ENCODE measurements at places on chromosomes 7 and 10.
A peak's percentile ranks its signal among the peaks of the same experiment; 100 is the strongest.

DNA sequence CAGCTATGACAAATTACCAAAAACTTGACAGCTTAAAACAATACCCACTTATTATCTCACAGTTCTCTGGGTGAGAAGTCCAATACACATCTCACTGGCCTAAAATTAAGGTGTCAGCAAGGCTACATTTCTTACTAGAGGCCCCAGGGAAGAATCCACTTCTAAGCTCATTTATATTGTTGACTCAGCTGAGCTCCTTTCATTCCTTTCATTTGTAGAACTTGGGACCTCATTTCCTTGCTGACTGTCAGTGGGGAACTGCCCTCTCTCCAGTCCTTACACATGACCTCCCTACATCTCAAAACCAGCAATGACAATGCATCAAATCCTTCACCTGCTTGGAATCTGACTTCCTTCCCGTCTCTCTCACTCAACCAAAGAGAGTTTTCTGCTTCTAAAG, 240.3 kb downstream of the IPMK start:
- no peak for DNase-seq

- DNase-seq = no peak
Measured at GRCh38 chr10:60234551-60234950, 155.1 kb downstream of the ANK3 start.

DNA sequence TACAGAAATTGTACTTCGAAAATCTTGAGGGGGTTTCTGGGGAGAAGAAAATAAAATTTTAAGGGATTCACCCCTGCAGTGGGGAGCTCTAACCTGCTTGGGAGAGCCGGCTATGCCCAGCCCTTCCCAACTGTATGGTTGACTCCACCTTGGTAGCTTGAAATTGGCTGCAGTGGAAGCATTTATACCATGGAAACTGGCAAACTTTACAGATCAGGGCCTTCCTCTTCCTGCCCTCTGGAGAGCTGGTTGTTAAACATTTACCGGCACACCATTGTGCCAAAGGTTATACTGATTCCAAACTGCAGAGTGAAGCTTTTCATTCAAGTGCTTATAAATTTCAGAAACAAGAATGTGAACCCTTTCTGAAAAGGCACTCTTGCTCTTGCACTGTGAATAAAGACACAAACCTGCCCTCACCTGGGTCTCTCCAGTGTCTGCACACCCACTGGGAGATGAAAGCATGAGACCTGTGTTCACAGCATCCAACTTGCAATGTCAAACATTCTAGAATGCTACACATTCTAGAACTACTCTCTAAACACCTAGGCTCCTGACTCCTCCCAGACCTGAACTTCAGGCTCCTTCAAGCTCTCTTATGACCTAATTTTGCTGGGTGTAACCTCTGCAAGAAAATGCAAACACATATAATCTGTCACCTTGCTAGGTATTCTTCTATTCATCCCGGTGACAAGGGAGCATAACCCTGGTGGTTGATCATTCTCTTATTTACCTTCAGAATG, 44.7 kb downstream of the ABLIM1 start:
- no peak for DNase-seq

DNA sequence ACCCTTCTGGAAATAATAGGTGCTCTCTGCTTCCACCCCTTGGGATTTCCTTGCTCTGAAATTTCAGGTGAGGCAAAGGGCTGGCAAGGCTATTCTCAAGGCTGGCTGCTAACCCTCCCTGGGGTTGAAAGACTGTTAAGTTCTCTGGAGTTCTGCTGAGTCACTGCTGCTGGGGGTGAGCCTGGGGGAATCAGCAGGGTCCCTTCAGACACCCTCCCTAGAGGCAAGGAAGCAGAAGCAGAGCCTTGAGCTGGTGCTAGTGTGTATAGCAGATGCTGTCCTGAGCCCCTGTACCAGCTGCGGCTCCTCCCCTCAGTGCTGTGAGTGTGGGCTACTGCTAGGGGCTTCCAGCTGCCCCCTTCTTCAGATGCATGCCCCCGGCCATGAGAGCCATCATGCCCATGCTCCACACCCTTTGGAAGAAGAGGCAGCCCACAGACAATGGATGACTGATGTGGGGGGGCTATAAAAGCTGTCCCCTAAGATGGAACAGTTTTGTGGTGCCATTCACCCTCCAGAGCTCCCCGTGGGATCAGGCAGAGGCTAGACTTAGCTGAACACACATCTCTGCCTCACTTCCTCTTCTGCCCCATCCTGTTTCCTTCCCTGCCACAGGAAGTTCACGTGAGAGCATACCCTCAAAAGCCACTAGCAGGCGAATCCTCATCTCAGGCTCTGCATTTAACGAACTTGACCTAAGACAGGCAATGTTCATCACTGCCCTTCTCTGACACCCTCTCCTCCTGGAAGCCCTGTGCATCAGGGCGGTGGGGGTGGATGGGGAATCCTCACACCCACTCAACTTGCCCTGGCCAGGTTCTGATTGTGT, 91.8 kb downstream of the SH3PXD2A start:
- peak; percentile 37 for DNase-seq

GRCh38 chr10:4656576-4657194, 169.3 kb upstream of the AKR1E2 start:
- peak; percentile 57 for DNase-seq

GRCh38 chr10:126454045-126454751, 65.9 kb upstream of the ADAM12 start:
- no peak for DNase-seq

- no peak for DNase-seq
Measured at GRCh38 chr7:149780636-149781419, 7.4 kb upstream of the ZNF467 start.

DNA sequence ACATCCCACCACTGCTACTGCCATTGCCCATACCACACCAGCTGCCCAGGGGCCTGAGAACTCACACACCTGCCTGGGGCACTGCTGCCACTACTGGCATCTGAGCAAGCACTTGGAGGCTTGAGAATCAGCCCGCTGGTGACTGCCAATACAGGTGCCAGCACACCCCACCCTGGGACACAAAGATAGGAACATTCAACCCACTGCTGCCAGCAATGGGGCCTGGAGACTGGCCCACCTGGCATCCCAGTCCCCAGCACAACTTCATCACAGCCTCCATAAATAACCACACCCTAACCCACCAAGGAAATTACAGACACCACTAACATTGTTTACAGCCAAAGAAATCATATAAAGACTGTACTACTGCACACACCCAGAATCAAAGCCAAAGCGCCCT, 115.9 kb downstream of the SLC16A9 start:
- no peak for DNase-seq

DNA sequence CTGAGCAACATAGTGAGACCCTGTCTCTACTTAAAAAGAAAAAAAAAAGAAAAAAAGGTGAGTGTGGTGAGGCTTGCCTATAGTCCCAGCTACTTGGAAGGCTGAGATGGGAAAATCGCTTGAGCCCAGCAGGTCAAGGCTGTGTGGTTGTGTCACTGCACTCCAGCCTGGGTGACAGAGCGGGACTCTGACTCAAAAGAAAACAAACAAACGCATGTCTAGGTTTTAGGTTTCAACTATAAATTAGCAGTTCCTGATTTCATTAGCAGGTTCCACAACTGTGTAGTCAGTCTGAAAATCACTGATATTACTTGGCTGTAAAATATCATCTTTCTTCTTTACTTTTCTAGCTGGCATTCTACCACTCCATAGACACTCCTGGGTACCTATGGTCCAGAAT, 155.7 kb upstream of the HGF start:
- no peak for DNase-seq

DNA sequence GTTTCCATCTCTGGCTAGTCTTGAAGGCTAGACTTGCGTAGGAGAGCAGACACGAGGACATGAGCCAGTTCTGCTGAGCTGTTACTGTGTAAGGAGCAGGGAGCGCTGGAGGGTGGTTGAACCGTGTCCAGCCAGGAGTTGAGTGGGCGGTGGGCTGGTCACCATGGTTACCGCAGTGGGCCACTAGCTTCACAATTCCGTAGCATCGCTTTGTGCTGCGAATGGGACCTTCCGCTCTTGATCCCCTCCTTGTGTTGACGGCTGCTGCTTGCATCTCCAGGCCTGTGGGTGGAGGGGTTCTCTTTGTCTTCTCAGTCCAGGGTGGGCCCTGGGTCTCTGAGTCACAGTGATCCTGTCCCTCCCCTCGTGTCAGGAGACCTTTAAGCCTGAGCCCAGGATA, 49.4 kb upstream of the OCM start:
- no peak for DNase-seq

DNA sequence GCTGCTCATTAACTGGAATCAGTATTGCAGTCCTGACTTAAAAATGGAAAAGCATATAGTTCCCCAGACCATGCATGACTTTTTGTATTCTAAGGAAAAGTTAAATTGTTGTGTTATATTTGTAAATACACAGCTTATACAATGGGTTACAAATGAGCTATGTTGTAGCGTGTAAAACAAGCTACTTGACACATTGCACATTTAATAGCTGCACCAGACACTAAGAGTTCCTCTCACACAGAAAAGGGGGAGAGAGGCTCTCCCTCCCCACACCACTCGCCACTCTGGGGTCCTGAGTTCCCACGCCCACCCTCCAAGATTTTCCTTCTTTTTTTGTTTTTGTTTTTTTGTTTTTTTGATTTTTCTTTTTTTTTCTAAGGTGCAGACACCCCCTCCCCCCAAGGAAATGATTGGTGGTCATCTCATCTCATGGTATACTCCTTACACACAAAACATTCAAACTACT, 6.3 kb downstream of the KLF6 start:
- DNase-seq = no peak

DNA sequence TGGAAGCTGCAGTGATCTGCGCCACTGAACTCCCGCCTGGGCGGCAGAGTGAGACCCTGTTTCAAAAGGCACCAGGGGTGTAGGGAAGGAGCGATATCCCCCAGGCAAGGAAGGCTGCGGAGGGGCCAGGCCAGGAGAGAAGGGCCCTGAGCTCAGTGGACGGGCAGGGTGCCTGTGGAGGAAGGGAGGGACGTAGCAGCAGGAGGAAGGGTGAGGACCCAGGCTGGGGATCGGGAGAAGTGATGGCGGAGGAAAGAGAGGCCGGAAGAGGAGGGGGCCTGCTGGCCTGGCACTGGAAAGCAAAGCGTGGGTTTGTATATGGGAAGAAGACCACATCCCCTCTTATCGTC, 45.6 kb downstream of the ALOX5 start:
- peak; percentile 12 for DNase-seq

GRCh38 chr7:112744818-112745217, 45.4 kb downstream of the TMEM168 start:
- DNase-seq = no peak

DNA sequence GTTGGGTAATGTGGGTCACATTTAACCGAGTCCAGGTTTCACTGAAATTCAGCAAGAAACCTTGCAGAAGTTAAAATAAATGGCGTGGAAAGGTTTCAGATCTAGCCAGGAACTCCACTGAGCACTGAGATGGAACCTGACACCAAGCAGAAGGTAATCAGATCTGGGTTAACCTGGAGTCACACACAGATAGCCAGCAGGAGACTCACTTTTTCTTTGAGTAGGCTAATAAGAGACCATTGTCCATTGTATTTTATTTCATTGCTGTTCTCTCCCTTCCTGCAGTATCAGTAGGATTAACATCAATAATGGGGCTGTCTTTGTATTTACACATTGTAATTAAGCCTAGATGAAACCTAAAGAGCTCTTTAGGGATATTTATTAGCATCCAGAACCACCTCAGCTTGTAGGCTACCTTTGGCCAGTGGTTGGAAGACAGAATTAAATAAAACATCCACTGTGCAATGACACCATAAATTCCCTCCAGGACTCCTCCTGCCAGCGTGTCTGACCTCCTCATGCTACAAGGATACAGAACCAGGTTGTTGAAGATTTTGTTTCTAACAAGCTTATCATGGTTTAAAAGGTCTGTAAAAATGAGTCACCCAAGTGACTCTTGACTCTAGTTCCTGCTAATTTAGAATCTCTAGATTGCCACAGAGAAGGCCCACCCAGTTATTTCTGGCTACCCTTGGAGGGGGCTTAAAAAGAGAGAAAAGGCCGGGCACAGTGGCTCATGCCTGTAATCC, 151.1 kb downstream of the SORCS1 start:
- DNase-seq = no peak

GRCh38 chr7:36115448-36116321, 37.4 kb upstream of the EEPD1 start:
- peak; percentile 67 for DNase-seq

DNA sequence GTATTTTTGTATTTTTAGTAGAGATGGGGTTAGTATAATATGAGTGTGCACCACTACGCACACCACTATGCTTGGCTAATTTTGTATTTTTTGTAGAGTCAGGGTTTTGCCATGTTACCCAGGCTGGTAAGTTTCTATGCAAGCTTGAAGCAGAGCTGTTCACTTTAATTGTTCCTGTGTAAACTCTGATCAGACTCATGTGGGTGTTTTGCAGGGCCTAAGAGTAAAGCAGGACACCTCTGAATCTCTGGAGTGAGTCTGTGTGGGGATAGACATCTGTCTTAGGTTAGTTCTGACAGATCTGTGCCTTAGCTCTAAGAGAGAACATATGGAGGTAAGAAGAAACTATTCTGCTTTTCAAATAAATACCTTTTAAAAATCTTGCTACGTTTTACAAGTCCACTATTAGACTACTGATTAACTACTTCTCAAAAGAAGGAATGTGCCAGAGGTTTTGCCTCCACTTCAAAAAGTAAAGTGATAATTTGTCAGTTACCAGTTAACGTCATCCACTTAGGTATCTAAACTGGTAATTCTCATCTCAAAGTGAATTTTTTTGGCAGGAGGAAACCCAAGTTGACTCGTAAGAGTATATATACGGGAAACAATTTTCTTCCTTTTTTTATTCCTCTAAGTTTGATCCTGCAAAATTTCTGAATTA, 1.1 kb downstream of the COL17A1 start:
- no peak for DNase-seq

GRCh38 chr10:86410542-86411124, 44.0 kb upstream of the GRID1 start:
- no peak for DNase-seq

- DNase-seq = no peak
Measured at GRCh38 chr10:28711041-28711440, 33.7 kb downstream of the BAMBI start.

- no peak for DNase-seq
Measured at GRCh38 chr7:17185690-17186070, 112.8 kb upstream of the AHR start.

DNA sequence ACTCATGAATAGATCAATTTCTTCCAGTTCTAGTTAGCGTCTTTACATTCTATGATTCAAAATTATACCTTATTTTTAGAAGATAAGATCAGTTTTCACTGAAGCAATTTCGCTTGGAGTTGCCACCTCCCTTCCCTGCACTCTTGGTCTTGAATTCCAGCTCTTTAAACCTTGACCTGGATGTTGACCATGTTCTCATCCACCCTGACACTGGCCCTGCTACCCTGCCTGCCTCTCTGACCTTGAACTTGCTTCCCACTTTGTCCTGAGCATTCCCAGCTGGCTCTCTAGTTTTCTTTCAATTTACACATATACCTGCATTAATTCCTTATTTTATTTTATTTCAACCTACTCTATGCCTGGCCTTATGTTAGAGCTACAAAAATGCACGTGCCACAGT, 274.9 kb upstream of the IGFBP3 start:
- DNase-seq = no peak

GRCh38 chr7:31811650-31812461, 124.8 kb downstream of the PPP1R17 start:
- no peak for DNase-seq

DNA sequence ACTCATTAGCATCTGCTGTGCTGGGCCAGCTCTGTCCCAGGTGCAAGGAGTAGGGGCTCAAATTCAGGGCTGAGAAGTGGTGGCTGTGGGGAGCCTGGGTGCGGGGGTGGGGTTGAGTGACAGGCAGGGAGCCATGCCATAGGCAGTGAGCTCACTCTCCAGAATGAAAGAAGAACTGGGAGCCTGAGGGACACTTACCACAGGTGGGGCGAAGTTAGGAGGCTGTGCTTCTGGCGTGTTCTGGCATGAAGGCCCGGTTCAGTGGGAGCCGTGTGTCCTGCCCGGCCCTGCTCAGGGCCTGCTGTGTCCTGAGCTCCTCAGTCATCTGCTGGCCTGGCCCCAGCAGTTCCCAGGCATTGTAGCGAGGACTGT, 62.5 kb downstream of the MKI67 start:
- DNase-seq = no peak
